ENCODE measurements at places on chromosomes 2 and 18.

DNA sequence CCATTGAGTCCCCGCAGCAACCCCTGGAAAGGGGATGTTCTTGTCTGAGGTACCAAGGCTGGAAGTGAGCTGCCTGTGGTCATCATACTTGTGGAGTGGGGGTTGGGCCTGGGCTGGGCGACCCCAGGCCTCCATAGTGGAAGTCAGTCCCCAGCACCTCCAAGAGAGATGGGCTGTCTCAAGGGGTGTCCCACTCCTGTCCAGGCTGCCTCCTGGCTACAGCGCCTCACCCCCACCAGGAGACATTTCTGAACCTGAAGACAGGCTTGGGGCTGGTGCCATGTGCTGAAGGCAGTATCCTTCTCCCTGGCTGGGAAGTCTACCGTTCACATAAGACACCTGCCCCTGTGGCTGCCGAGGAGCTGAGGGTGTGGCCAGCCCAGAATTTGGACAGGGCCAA, 28.9 kb downstream of the INHBB start:
- no peak for DNase-seq

DNA sequence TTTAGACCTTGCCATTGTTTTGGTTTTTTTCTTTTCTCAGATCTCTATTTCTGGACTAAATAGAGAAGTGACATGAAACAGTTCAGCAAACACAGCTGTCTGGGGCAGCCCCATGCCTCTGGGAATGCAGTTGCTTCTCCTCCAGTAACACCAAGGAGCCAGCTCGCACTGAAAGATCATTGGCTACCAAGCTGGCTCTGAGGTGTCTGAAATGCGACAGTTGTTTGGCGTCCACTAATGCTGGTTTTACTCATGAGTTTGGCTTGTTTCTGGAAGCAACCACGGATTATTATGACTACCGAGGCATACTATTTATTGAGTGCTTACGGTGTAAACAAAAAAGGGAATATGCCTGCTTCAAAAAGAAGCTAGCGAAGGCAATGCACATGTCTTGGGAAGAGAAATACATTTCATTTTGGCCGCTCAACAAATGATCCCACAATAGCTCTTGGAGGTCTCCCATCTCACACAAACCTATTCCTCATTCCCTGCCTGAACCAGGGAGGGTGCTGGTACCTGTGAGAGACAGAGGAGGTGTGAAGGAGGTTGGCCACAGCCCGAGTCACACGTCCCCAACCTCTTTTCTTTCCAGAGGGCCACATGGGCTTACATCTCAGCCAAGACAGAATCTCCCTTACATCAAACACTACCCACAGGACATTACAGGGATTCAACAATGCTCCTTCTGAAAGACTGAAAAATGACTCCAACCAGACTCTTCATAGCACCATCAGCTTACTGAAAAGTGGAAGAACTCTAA, 37.5 kb upstream of the NEB start:
- DNase-seq: no peak

GRCh38 chr18:39314595-39314994, 1749.0 kb upstream of the CELF4 start:
- DNase-seq: no peak

DNA sequence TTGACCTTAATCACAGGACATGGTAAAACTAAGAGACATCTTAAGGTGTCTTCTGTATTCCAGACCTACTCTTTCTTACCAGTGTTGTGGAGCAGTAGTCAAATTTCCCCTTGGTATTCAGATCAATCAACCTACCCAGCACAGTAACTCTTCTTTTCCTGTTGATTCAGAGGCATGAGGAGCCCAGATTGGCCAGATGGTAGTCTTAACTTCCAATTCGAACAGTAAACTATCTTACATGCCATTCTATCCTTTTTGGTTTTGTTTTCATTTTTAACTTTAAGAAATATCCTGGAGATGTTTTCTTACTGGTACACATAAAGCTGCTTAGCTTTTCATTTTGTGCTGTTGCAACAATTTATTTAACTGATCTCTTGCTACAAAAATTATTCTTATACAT, 630.3 kb upstream of the PKDCC start:
- DNase-seq: no peak

DNA sequence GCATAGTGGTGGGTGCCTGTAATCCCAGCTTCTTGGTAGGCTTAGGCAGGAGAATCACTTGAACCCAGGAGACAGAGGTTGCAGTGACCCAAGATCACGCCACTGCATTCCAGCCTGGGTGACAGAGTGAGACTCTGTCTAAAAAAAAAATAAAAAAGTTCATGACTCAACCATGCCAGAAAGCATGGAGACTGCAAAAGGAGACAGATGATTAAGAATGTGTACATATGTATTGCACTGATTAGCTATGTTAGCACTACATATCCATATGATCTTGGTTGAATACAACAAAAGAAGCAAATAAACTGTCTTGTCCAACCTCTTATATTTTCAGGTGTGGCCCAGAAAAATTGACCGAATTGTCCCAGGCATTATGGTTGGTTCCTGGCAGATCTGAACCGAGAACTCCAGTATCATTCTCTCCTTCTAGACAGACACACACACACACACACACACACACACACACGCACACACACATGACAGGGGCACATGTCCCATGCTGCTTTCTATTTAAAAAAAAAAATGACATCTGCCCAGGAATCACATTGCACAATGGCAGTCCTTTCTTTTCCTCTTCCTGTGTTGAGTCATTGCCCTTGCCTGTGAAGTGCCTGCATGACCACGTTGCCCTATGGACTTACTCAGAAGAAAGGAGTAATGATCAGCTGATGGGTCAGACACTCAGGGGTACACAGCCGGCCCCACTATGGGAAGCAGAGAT, 65.6 kb downstream of the MYCN start:
- no peak for DNase-seq

DNA sequence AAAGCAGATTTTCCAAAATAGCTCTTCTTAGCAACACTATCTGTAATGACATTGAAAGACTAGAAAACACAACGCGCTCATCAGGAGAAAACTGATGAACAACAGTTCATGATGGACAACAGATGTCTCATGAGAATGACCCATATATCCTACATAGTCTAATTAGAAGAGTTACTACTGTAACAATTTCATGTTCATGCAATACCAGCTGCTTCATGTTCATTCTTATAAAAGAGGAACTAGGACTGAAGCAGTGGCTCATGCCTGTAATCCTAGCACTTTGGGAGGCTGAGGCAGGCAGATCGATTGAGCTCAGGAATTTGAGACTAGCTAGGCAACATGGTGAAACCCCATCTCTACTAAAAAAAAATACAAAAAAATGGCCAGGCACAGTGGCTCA, 22.7 kb downstream of the TRAPPC8 start:
- no peak for DNase-seq

GRCh38 chr2:165868211-165868610, 74.2 kb upstream of the GALNT3 start:
- DNase-seq: no peak

- no peak for DNase-seq
Measured at GRCh38 chr2:199395311-199395710, 62.4 kb downstream of the SATB2 start.

DNA sequence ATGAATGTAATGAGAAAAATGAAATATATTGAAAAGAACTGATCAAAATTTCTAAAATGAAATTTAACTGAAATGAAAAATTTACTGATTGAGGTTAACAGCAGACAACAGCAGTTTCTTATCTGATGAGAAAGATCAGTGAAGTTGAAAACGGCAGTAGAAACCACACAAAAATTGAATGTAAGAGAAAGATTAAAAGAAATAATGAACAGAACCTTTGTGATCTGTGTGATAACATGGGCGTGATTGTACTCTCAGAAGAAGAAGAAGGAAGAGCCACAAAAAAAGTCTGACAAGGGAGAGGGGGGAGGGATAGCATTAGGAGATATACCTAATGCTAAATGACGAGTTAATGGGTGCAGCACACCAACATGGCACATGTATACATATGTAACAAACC, 45.2 kb downstream of the FAM117B start:
- DNase-seq: no peak

- DNase-seq: no peak
Measured at GRCh38 chr2:71710367-71711132, 257.2 kb downstream of the DYSF start.

GRCh38 chr2:47074691-47075090, 80.4 kb downstream of the STPG4 start:
- no peak for DNase-seq

GRCh38 chr2:238123218-238123971, 15.1 kb upstream of the KLHL30 start:
- DNase-seq: no peak

DNA sequence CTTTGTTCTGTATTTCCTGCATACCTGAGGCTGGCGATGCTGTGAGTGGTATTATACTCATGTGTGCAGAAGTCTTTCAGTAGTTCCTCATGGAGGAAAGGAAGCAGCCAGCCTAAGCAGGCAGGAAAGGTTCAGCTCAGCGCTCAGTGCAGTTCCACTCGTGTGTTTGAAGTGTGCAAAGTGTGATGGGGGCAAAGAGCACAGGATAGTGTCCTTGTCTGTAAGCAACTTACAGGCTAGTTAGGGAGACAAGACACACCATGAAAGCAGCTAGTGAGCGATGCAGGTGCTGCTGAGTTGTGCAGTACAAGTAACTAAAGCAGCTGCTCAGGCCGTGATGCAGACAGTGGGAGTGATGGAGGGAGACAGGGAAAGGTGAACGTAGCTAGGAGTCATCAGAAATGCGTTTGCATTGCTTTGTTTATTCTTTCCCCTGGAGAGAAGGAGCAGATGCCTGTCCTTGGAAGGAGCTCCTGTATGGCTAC, 146.2 kb downstream of the LDLRAD4 start:
- DNase-seq: no peak

GRCh38 chr2:71157124-71157793, 26.8 kb downstream of the MPHOSPH10 start:
- peak; percentile 60 for DNase-seq

GRCh38 chr2:29120846-29121245, 5.6 kb downstream of the CLIP4 start:
- DNase-seq: no peak

GRCh38 chr18:250685-251084, 17.2 kb downstream of the THOC1 start:
- no peak for DNase-seq

- no peak for DNase-seq
Measured at GRCh38 chr18:22387364-22387763, 30.4 kb downstream of the CTAGE1 start.

- DNase-seq: no peak
Measured at GRCh38 chr2:232329716-232330067, 48.9 kb upstream of the ALPP start.

DNA sequence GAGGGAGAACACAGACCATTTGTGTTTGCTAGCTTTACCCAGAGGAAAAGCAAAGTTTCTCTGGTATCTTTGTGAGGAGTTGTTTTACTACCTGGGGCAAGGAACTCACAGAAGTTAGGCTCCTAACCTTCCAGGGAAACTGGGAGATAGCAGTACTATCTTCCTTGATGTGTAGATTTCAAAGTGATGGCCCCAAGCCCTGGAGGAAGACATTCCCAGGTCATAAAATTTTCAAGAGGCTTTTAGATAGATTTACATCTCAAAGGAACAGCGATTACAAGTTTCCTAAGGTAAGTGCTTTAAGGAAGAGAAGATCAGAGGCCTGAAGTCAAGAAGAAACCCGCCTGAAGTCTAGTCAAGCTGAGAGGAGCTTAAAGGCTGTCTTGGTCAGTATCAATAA, 1187.8 kb upstream of the TMEFF2 start:
- no peak for DNase-seq

DNA sequence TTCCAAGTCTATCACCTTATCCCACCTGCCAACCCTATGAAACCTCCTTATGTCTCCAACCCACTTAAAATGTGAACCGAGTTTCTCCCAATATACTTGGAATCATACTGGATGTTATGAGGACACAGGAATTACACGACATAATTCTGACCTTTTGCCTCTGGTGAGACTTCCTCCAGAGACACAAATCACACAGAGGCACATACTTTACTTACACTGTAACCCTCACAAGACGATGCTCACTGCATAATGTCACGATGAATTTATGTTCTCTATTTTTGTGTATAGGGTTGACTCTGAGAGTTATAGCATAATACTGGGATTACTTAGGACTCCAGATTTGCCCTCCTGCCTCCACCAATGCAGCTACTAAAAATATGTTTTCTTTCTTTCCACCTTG, 28.0 kb upstream of the SETBP1 start:
- no peak for DNase-seq

DNA sequence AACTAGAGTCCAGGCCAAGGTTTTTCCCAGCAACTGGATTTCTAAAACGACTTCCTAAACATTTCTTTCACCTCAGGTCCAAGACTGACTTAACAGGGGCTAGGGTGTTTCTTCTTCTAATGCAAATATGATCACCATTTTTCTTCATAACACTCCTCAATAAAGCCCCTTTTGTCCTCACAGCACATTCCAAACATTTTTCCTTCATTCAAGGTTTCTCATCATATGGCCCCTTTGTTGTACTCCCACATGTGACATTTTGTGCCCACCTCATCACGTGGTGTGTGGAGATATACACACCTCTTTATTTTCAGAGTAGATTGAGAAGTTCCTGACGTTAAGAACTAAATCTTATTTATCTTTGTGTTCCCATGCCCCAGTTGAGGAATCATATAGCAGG, 3.9 kb upstream of the CDH7 start:
- no peak for DNase-seq

GRCh38 chr2:176297067-176297466, 27.8 kb downstream of the MTX2 start:
- DNase-seq: no peak

- no peak for DNase-seq
Measured at GRCh38 chr2:239834143-239834542, 191.0 kb downstream of the NDUFA10 start.

DNA sequence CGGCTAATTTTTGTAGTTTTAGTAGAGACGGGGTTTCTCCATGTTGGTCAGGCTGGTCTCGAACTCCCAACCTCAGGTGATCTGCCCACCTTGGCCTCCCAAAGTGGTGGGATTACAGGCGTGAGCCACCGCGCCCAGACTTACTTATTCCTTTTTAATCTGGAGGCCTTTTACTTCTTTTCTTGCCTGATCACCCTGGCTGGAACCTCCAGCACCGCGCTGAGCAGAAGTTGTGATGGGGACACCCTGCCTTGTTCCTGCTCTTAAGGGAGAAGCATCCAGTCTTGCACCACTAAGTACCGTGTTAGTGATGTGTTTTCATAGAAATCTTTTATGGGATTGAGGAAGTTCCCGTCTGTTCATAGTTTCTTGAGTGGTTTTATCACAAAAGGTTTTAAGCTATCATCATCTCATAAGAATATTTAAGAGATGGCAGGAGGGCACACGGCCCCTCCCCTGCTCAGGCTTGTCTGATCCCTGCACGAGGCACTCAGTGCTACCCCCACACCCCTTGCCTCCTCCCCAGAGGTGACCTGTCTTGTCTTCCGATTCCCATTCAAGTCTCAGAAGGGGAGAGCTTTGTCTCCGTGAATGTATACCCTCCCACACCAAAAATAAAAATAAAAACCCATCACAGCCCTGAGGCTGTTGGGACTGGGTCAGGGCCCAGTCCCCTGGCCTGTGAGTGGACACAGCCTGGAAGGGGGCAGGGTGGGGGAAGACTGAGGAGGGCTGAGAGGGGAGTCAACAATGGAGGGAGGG, 65.3 kb upstream of the SMAD7 start:
- no peak for DNase-seq

GRCh38 chr2:194705398-194705797, 951.6 kb upstream of the SLC39A10 start:
- DNase-seq: no peak
